H4 (cell line): ENCODE measurements at places on chromosomes 11 and 22.
A peak's percentile ranks its signal among the peaks of the same experiment; 100 is the strongest.

GRCh38 chr11:70525006-70525405 is 126.7 kb downstream of the CTTN start:
- DNase-seq: no peak

- peak; percentile 27 for DNase-seq
Observed at GRCh38 chr22:17121233-17122195, at the start of gene TMEM121B. Gene TMEM121B, minus strand, starts transcription at chr22:17121360. Its CDS starts 233 bp downstream, at chr22:17121127.

GRCh38 chr11:97107604-97108003 is 717.8 kb downstream of the JRKL start:
- DNase-seq: no peak

DNA sequence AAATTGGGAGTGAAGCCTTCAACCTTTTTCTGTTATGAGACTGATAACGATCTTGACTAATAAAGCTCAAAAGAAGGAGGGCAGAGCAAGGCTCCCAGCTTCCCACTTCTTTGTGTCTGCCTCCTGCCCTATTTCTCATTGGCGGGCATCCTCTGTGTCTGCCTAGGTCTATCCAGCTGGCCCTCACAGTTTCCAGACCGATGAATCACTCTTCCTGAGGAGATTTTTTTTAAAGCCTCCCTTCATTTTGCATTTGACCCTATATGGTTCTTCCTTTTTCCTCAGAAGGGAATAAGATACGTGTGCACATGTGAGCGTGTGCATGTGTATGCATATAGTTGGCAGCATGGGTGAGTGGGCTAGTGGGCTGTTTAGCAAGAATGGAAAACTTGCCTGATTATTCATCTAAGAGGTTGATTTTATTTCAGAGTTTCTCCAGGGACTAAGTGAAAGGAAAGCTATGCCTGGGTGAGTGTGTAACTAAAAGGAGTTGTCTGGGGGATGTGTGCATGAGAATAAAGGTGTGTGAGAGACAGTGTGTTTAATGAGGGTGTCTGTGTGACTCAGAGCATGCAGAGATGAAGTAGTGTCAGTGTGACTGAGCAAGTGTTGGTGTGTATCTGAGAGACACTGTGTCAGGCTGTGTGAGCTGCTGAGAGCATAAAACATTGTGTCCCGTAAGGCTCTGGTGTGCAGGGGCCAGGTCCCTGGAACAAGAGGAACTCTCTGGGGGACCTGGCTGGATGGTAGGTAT is 12.2 kb downstream of the PHLDB1 start:
- DNase-seq: peak; percentile 94

- DNase-seq: no peak
Observed at GRCh38 chr11:59669611-59670009, 773 bp upstream of the PATL1 start.
